SK-N-SH treated with all-trans-retinoic acid at 6 μM for 48 hours (cell line): ENCODE measurements at places on chromosomes 7 and 10.

- ATAC-seq, result no peak
Measured at GRCh38 chr10:122657729-122658128, 41.9 kb downstream of the C10orf120 start.

DNA sequence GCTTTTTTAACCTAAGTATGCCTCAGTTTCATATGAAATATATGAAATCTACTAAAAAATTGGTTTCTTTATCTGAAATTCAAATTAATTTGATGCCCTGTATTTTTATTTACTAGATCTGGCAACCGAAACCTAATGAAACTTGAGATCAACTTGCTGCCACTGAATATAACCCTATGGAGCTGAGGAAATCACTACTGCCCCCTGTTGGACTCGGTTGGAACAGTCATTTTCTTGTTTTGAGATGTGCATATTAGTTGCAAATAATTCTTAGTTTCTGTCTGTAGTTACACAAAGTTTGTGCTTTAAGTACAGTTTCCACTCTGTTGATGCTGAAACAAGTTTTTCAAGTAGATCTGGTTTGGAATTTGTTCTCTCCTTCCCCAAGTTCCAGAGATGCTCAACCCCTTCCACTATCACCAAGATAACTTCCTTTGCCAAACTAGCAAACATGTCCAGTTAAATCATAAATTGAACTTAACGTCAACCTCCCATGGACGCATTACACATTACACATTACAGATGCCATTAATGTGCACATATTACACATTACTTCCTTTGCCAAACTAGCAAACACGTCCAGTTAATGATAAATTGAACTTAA is 22.2 kb upstream of the EXOC4 start:
- peak; percentile 87 for ATAC-seq

GRCh38 chr10:79149662-79150443 is 81.1 kb downstream of the ZMIZ1 start:
- peak; percentile 71 for ATAC-seq

- ATAC-seq, result no peak
Measured at GRCh38 chr10:31678139-31678536, 250.5 kb downstream of the ARHGAP12 start.

DNA sequence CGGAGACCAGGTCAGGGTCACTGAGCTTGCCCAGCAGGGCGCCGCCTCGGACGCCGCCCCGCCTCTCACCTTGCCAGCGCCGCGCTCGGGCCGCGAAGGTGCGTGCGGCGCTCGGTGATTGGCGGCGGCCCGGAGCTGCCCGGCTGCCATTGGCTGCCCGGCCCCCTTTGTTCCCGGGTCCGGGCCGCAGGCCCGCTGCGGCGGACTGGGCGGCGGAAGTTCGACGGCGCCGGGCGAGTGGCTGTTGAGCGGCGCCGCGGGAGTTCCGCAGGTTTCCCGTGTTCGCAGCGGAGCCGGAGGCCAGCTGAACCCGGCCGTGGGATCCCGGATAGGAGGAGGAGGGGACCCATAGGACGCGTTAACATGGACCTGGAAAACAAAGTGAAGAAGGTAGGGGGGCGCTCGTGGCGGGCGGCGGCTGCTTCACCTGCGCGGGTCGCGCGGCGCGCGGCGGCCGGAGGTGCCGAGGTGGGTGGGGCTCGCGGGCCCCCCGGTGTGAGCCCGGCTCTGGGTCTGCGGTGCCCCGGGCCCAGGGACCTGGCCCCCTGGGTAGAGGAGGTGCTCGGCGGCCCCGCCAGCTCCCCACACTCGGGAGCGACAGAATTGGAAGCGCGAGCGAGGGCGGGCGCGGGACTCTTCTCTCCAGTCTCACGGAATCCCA is at the start of gene TES:
Gene TES, plus strand, starts transcription at position 195 of the 661 bp plus-strand sequence. Its CDS starts 169 bp downstream, at position 364.
- ATAC-seq, result peak; percentile 73
